Peyer's patch (tissue), 4 donors: ENCODE measurements at places on chromosomes 16 and 17.

DNA sequence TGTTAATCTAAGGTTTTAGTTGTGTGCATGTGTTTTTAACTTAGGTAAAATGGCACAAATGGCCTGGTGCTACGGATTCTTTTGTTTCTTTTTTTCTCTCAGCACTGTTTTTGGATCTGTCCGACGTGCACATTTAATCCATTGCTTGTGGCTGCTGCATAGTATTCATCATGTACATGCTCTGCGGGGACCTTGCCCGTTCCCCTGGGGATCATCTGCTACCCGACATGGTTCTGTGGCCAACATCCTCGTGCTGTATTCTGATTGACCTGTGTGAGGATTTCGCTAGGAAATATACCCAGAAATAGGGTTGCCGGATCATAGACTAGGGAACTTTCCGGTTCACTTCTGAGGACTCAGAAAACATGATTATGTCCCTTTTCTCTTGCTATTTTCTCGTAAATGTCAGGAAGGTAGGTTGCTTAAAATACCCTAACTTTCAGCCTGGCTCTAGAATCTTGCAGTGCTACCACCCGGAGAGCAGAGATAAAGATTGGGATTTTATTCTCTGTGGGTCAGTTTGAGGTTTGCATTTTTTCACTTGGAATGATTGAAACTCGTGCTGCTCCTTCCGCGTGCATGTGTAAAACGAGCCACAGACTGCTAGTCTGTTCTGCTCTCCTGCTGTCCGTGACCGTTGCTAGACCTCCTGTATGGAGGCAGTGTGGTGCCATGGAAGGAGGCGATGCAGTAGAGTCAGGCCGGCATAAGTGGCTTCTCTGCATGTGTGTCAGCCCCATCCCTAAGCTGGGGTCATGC lies 42.9 kb downstream of the LDHD start:
- no peak for DNase-seq

DNA sequence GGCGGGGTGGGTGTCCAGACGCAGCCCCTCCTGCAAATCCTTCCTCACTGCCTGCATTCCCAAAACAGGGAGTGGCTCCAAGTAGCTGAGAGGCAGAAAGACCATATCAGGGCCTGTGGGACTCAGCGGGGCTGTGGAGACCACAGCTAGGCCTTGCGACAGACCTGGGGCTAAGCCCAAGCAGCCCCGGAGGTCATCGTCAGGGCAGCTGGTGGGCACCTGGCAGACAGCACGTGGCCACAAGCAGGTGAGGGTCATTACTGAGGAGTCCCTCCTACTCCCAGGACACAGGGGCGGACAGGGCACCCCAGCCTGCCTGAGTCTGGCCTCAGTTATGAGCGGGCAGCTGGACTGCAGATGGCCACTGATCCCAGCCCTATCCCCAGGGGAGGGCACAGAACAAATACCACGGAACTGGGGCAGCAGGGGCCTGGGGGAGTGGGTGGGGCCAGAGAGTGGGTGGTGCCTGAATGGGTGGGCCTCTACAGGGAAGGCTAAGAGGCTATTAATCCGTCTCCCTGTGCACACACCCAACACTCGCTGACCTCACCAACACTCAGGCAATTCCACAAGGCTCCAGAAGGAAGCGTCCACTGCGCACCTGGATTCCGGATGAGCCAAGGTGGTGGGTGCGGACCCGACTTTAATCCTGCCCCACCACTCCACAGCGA lies 8.5 kb downstream of the HS3ST6 start:
- DNase-seq = no peak

DNA sequence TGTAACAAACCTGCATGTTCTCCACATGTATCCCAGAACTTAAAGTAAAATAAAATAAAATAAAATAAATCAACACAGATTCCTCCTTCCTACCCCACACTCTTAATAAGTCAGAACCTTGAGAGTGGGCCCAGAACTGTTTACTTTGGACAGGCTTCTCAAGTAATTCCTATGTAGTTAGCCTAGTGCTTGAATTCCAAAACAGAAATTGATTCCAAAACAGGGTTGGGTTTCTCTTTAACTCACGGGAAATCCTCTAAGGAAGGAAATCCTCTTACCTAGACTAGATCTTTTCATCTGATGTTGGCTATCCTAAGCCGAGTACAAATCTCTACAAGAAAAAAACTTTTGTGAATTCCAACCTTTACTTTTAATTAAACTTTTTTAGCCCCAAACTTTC lies 324.7 kb upstream of the C16orf82 start:
- no peak for DNase-seq

DNA sequence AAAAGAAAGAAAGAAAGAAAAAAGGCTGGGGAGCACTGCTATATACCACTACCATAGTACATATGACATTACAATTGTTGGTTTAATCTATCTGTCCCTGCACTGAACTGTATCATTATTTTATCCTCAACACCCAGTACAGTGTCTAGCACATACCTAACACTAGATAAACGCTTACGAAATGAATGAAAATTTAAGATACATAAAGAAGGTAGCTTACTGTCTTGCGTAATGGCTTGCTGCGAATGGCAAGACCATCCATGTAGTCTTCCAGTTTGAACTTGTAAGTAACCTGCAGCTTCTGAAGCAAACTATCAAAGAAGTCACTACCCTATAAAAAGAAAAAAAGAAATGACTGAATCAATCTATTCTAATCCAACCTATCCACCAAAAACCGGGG lies 6.6 kb downstream of the SMG6 start:
- DNase-seq = no peak

- DNase-seq = no peak
Measured at GRCh38 chr17:17994271-17995069, 21.8 kb downstream of the DRC3 start.

GRCh38 chr16:46756772-46757171 lies 8.6 kb upstream of the MYLK3 start:
- no peak for DNase-seq
